ENCODE measurements at places on chromosomes 16 and 17. TPM values are rescaled to one million over a fixed set of nuclear protein-coding genes. Genes with fewer than 3 reads are reported as not detected.

The KCNH6 gene
- polyA plus RNA-seq: 4.8 TPM

The KRTAP2-1 gene
- polyA plus RNA-seq: not detected

The SMIM36 gene
- not detected for polyA plus RNA-seq

The MED31 gene
- 21.0 TPM for polyA plus RNA-seq

The SP2 gene
- 9.0 TPM for polyA plus RNA-seq

The DPEP2 gene
- polyA plus RNA-seq: 0.99 TPM

The SNX20 gene
- polyA plus RNA-seq: 0.67 TPM

The TUBD1 gene
- 6.8 TPM for polyA plus RNA-seq

The C16orf92 gene
- not detected for polyA plus RNA-seq

The WDR90 gene
- 10.6 TPM for polyA plus RNA-seq

The EFNB3 gene
- polyA plus RNA-seq: 2.3 TPM

The ITGAX gene
- polyA plus RNA-seq: 0.37 TPM

The NKD1 gene
- polyA plus RNA-seq: 1.1 TPM

The SCARF1 gene
- polyA plus RNA-seq: 7.0 TPM

The OR1A1 gene
- polyA plus RNA-seq: not detected

The LUC7L gene
- 56.3 TPM for polyA plus RNA-seq

The DNAI2 gene
- polyA plus RNA-seq: not detected

The PRR15L gene
- polyA plus RNA-seq: 64.5 TPM

The CCDC200 gene
- not detected for polyA plus RNA-seq

The STRADA gene
- 25.7 TPM for polyA plus RNA-seq

The CACNG4 gene
- polyA plus RNA-seq: 0.26 TPM

The STH gene
- not detected for polyA plus RNA-seq

The TRIM47 gene
- 95.0 TPM for polyA plus RNA-seq

The KRT14 gene
- not detected for polyA plus RNA-seq

The GPT2 gene
- polyA plus RNA-seq: 37.1 TPM

The DEXI gene
- 46.2 TPM for polyA plus RNA-seq

The NPB gene
- polyA plus RNA-seq: 1.4 TPM

The ZG16 gene
- not detected for polyA plus RNA-seq

The MAFG gene
- polyA plus RNA-seq: 8.3 TPM

The GPR142 gene
- polyA plus RNA-seq: not detected

The HOXB3 gene
- polyA plus RNA-seq: 12.1 TPM

The ATP6V0C gene
- polyA plus RNA-seq: 520 TPM

The TEDC2 gene
- polyA plus RNA-seq: 1.7 TPM

The AOC2 gene
- polyA plus RNA-seq: 0.58 TPM

The SLC13A5 gene
- not detected for polyA plus RNA-seq

The LPCAT2 gene
- 7.7 TPM for polyA plus RNA-seq

The KRT16 gene
- not detected for polyA plus RNA-seq

The GDPD1 gene
- polyA plus RNA-seq: 2.8 TPM

The HLF gene
- 9.1 TPM for polyA plus RNA-seq

The IL17C gene
- polyA plus RNA-seq: not detected

The PDIA2 gene
- not detected for polyA plus RNA-seq

The SHISA9 gene
- polyA plus RNA-seq: 0.95 TPM

The MKS1 gene
- 17.2 TPM for polyA plus RNA-seq

The TPPP3 gene
- polyA plus RNA-seq: 108 TPM

The ZNF385C gene
- 1.1 TPM for polyA plus RNA-seq

The SLC35G3 gene
- not detected for polyA plus RNA-seq

The MYL4 gene
- 1.0 TPM for polyA plus RNA-seq

The CA7 gene
- not detected for polyA plus RNA-seq

The FGF11 gene
- polyA plus RNA-seq: 7.7 TPM

Measured in kidney (tissue), 22 donors.